Esophagus muscularis mucosa (tissue), 4 donors: ENCODE measurements at places on chromosomes 5 and 9. TPM values are rescaled to one million over a fixed set of nuclear protein-coding genes. Genes with fewer than 3 reads are reported as not detected.

The TMEM215 gene
- total RNA-seq = 0.06 TPM

The CMYA5 gene
- total RNA-seq = 5.1 TPM

The CDC20B gene
- not detected for total RNA-seq

DNA sequence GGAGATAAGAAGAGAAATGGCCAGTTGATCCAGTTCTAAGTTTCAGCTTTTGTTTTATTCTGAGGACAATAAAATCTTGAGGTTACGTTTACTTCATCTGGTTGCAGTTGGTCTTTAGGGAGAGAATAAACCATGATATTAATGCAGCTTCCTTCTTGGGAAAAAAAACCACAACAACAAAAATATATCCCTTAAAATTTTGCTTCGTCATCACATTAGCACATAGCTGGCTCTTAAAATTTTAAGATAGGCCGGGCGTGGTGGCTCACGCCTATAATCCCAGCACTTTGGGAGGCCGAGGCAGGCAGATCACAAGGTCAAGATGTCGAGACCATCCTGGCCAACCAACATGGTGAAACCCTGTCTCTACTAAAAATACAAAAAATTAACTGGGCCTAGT is 86.4 kb downstream of the EQTN start:
- no peak for DNase-seq
